Occipital lobe (tissue), 3 donors: ENCODE measurements at places on chromosomes 7 and 10. TPM values are rescaled to one million over a fixed set of nuclear protein-coding genes. Genes with fewer than 3 reads are reported as not detected.

The CSTF2T gene
- total RNA-seq, result 46.0 TPM

DNA sequence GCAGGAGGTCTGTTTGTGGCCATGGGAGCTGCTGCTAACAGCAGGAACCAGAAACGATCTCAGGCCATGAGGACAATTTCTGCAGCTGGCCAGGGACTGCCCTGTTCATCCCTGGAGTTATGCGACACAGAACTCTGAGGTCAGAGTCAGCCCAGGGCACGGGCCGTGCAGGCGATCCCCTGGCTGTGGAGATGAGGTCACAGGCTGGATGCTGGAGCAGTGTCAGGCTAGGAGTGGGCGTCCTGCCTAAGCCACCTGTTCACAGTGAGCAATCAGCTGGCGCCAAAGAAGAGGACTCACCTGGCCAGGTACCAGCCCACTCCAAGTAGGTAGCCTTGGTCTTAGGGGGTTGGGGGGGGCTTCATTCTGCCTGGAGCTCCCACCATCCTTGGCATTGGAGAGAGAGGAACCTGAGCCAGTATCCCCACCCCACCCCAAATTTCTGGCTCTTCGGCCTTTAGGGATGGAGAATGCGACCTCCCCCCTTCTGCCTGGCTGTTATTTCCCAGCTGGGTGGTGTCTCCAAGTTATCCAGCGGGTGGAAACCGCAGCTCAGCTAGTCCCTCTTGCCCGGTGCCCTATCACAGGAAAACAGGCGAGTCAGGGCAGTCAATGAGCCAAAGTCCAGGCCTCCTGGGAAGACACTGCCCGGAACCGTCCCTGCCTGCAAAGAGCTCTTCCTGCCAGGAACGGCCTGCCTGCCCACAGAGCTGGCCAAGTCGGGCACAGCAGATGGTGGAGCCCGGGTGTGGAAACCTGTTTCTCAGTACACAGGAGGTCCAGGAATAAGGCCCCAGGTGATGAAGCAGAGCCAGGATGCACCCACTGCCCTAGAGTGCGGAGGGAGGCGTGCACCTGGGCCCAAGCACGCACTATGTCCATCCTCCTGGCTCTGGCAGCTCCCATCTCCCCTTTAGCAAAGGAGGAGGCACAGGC is 1.8 kb upstream of the TTYH3 start:
- DNase-seq, result no peak

The TMEM213 gene
- not detected for total RNA-seq

GRCh38 chr7:133601617-133602016 is 348.7 kb downstream of the EXOC4 start:
- no peak for DNase-seq

The SLC18A3 gene
- total RNA-seq, result not detected

GRCh38 chr10:46556515-46557318 is at the start of gene GPRIN2:
Gene GPRIN2 (minus strand): TSS chr10:46556658. CDS start chr10:46550736, 5,922 bp downstream.
- no peak for DNase-seq

DNA sequence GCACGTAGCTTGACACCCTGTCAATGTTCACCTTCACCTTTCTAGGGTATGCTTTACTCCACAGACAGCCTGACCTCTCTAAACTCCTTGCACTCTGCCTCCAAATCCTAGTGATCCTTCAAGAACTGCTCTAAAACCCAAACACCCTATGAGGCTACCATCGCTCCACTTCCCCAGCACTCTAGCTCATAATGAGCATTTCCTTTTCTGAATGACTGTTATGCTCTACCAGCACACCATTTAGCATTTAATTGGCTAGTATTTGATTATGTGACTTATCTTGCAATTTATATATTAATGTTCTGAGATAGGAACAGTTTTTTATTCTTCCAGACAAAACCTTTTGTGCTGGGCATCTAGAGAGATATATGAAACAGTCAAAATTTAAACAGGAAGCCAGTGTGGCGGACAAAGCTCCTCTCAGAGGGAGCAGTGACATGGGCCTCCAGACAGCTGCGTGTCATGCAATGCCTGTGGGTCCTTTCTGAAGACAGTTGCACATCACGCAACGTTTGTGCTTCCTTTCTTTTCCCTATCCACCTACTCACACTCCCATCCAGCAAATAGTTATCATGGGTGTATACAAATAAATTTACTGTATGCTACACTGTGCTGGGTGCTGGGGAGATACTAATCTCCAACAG is 86.3 kb downstream of the ALOX5 start:
- DNase-seq, result no peak

The FANK1 gene
- 2.5 TPM for total RNA-seq

The GRM8 gene
- total RNA-seq, result 3.7 TPM

The TEX47 gene
- not detected for total RNA-seq

The MDH2 gene
- total RNA-seq, result 34.8 TPM
